CD4-positive, alpha-beta memory T cell (primary cell): ENCODE measurements at places on chromosomes 7 and 10.

GRCh38 chr10:4239186-4239585 lies 454.2 kb upstream of the KLF6 start:
- DNase-seq, result no peak

GRCh38 chr10:26544932-26545331 lies 106.8 kb downstream of the APBB1IP start:
- no peak for DNase-seq

- DNase-seq, result no peak
These were observed 46.3 kb downstream of the EGFR start for GRCh38 chr7:55065079-55065478.

- no peak for DNase-seq
These were observed 39.5 kb downstream of the CNPY1 start for GRCh38 chr7:155506854-155507337.

DNA sequence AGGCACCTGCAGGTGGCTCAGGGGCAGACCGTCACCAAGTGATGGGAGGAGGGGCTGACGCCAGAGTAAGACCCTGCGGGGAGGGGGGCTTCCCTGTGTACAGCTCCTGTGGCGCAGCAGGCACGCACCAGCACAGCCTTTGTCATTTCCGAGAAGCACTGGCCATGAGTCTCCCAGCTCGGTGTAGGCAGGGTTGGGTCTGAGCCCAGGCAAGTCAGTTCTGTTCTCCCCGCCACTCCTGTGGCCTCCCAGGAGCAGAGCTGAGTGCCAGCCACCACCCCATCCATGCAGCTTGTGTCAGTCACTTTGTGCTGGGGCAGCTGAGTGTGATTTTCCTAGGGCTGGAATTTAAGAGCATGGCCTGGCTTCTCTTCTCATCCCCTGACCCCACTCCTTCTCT lies 13.2 kb downstream of the CPSF4 start:
- no peak for DNase-seq

- no peak for DNase-seq
These were observed 2.7 kb downstream of the SKIDA1 start for GRCh38 chr10:21522631-21523406.

DNA sequence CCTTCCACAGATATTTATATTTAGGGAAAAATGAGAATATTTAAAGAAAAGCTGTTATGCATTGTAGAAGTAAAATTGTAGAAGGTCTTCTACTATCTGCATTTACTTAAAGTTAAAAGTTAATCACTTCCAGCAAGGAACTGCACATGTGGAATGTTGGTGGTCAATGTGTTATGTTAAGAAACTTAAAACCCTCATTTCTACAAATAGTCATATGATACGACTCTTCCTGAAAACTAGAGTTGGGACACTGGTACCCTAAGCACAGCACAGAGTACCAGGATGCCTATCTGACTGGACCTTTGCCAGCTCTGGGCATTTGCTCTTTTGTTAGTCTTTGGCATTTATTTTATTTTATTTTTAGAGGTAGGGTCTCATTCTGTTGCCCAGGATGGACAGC lies 524.2 kb upstream of the GALNT17 start:
- no peak for DNase-seq

DNA sequence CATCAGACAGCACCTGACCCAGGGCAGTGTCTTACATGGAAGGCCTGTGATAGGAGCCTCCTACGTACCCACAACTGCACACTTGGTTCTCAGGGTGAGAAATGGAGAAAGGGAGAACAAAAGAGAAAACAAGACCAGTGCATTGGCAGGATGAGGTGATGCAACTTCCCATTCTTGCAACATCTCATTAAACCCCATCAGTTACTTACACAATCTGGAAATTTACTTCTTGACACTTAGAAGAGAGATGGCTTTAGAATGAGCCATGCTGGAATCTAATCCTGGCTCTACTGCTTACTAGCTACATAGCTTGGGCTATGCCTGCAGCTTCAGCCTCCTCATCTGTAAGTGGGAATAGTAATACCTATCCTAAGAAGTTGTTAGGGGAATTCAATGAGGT lies 391.7 kb downstream of the KCNMA1 start:
- DNase-seq, result no peak

DNA sequence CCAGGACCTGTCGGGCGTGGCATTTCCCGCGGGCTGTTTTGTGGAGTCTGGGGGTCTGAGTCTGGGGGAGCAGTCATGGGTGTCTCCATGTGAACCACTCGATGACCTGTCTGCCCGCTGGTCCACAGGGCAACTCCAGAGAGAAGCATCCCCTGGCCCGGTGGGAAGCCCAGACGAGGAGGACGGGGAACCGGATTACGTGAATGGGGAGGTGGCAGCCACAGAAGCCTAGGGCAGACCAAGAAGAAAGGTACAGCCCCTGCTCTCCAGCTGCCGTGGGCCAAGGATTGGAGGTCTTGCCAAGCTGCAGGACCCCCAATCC lies 14.7 kb downstream of the LAT2 start:
- no peak for DNase-seq

- peak; percentile 50 for DNase-seq
These were observed 208.3 kb downstream of the CELF2 start for GRCh38 chr10:11225935-11226334.

GRCh38 chr10:6068422-6068821 lies 6.3 kb upstream of the IL2RA start:
- peak; percentile 54 for DNase-seq

DNA sequence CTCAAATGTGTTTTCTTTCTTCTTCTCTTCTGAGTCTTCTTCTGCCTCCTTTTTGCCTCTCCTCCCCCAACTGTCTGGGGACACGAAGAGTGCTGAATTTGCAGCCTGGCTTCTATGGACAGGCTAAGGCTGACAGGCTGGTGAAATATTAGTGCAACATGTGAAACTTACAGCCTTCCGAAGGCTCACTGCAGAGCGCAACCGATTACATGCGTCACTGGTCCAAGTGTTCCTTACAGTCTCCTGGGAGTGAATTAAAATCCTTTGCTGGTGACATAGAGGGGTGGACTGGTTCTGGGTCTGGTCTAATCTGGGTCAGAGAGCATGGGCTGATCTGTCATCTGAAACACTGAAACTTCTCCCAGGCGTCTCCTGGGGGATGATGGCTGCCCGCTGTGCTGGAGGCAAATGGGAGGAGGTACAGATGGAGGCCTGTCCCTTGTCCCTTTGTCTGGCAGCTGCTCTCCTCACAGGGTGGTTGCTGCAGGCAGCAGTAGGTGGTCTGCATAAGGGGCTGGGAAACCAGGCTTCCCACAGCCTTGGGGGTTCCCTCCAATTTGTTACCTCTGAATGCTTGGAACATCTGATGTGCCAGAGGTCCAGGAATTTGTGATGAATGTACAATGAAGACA lies 143.8 kb upstream of the BMPER start:
- DNase-seq, result no peak

DNA sequence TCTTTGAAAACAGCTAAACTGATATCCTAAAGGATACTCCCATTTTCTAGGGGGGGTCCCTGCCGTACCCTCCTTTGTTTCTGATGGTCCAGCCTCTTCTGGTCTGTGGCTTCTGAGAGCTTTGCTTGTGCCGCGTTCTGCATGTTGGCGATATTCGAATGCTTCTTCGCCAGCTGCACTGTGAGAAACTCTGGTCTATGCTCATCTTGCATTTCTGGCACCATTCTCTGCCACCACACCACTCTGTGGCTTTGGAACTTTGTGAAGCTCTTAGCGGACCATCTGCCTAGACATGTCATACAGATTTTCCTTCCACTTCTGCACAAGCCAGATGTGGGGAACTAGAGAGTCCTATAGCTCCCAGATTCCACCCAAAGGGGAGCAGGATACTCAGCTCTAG lies 197.2 kb downstream of the REEP3 start:
- no peak for DNase-seq

- DNase-seq, result no peak
These were observed 143.9 kb downstream of the PFKFB3 start for GRCh38 chr10:6346631-6347030.

DNA sequence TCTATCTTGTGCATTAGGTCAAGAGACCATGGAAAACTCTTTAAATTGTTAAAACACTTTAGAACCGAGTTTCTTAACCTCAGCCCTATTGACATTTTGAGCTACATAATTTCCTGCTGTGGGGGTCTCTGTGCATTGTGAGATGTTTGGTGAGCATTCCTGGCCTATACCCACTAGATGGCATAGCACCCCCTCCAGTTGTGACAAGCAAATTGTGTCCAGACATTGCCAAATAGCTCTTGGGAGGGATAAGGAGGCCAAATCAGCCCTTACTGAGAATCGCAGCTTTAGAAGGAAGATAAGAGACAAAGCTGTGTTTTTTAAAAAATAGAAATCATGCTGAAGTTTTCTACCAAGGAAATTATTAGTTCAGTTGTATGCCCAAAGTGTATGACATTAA lies 1158.5 kb upstream of the C7orf33 start:
- no peak for DNase-seq

GRCh38 chr7:4269086-4269485 lies 413.0 kb upstream of the FOXK1 start:
- DNase-seq, result no peak

DNA sequence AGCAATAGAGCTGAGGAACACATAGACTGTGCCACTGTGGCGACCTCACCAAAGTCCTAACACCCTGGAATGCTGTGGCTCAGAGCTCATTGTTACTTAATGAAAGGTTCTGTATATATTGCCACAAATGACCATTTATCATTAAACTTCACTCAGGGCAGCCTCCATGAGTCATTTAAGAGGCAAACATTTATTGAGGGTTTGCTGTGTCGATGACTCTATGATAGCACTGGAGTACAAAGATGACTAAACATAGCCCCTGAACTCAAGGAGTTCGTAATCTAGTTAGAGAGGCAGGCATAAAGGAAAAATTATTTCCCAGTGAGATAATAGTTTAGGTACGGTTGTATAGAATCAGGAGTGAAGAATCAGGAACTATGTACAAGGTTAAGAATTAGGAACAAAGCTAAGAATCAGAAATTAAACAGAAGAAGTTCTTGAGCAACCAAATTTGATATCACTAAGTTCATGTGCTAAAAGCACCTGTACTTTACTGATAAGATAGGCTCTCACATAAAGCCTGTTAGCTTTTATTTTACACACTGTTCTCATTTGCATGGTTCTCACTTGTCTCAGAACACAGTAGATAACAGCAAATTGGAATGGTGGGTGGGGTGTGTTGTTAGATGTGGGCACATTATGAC lies 7.9 kb downstream of the ENTPD7 start:
- DNase-seq, result no peak

GRCh38 chr7:157978766-157979165 lies 608.9 kb downstream of the PTPRN2 start:
- DNase-seq, result no peak

DNA sequence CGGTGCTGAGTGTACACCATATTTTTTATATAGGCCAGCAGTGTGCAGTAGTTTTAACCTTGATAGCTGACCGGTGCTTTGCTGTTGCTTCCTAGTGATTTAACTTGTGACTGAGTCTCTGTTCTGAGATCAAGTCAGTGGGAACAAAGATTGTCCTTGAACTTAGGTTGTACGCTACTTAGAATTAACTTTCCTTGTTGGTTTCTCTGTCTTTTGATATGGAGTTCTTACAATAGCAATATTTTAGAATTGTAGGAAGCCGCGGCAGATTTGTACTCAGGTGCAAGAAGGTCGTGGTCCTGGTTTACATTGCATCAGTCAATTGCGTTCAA lies 1.3 kb downstream of the DDX21 start:
- no peak for DNase-seq

- DNase-seq, result no peak
These were observed 98.9 kb downstream of the TPK1 start for GRCh38 chr7:144736880-144737493.

DNA sequence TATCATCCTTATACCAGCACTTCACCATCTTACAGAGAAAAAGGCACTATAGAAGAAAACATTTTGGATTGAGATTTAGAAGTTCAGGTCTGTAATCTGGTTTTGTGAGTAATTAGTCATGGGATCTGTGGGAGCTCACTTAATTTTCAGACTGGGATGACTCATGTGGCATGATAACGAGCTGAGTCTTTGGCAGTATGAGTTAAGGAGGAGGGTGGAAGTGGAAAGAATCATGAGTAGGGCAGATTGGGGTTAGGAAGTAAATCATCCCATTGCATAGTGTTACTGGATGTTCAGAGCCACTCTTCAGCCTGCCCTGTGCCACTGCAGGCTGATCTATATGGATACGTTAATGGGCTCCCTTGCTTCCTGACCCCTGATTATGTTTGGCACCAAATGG lies 64.9 kb downstream of the ZNF92 start:
- no peak for DNase-seq

- DNase-seq, result peak; percentile 41
These were observed 15.4 kb downstream of the GPNMB start for GRCh38 chr7:23261843-23262452.

GRCh38 chr7:110400411-110400810 lies 690.5 kb upstream of the LRRN3 start:
- no peak for DNase-seq

DNA sequence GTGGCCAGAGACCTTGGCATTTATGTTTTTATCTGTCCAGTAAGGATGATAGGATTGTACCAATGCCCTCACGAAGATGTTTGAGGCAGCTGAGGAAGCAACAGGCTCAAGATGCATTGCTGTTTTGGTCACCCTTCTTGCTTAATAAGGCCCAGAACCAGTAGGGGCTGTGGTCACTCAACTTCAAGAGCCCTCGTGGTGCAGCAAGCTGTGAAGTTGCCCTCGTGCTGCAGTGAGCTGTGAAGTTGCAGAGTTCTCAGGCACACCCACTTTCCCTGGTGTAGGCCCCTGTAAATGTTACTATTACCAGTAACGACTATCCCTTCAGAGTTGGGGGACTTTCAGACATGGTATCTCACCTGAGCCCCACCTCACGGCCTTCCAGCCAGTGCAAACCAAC lies 207.6 kb upstream of the LYZL1 start:
- no peak for DNase-seq

- DNase-seq, result no peak
These were observed 59.3 kb downstream of the ARHGAP22 start for GRCh38 chr10:48545462-48546145.

DNA sequence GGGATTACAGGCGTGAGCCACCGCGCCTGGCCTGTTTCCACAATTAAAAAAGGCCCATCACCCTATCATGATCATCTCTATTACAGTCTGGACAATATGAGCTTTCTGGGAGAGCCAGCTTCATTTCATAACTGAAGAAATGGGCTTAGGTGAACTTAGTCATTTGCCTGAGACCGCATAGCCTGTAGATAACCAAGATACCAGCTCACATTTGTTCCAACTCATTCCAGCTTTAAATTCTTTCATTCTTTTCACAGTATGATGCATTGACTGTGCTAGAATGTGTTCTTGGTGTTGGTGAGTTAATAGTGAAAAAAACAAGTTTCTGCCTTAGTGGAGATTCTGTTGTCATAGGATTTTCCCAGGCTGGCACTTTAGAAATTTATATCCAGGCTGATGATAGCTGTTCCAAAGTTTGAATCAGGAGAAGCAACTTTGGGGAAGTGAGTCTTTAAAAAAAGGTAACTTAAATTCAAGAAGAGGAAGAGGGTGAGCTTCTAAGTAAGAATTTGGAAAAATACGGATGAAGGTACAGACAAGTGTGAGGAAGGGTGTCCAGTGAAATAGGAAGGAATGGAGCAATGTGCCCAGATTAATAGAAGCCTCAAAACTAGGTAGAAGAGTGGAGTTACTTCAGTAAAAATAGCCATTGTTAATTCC lies 2.1 kb upstream of the H2AZ2 start:
- DNase-seq, result no peak

GRCh38 chr10:70763567-70763966 lies 21.6 kb downstream of the TBATA start:
- DNase-seq, result no peak

- no peak for DNase-seq
These were observed 21.3 kb upstream of the AMZ1 start for GRCh38 chr7:2666588-2667250.
